ENCODE measurements at places on chromosomes 2 and 18.
A peak's percentile ranks its signal among the peaks of the same experiment; 100 is the strongest.

DNA sequence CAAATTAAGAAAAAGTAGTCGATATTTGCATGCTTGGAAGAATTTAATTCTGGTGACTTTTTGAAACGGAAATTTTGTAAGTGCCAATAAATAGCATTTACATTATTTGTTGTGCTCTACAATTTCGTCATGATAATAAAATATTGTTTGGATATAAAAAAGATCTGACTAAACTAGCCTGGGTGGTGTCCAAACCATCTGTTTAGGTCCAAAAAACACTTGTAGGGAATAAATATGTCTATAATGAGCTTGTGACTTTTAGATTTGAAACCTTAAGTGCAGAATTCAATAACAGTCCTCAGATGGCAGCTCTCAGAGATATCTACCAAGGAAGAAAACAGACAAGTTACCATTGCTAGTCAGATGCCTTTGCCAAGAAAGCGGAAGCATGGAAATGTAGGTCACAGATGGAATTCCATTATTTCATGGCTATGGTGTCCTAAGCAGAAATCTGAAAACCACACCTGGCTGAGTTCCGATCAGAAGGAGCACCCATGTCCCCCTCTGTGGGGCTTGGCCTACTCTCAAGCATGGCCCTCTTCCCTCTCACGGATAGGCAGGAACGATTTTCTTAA, 731.1 kb downstream of the RNF144A start:
- DNase-seq: no peak

DNA sequence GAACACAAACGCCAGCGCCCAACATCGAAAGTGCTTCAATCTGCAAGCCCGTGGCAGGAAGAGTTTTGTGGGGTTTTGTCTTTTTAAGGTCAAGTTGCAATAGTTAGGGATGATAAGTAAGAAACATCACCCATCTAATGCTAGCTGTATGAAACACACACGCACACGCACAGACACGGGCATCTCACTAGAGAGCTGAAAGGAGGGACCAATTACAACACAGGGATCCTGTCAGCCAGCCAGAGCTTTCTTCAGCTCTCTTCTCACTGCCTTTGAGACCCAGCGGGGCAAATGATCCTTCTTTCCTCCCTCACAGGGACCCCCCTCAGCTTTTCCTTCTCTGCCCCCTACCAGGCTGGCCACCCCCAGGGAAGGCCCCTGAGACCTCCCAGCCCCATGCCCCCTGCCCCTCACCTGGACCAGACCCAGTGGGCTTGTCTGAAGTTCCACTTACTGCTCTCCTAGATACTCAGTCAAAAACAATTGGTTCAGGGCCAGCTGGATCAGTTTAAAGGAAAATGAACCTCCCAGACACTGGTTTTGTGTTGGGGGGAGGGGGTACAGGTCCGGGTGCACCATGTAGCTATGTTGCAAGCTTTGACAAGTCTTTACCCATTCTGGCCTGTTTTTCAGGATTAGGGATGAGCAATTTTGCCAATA, 17.9 kb downstream of the CYP26B1 start:
- no peak for DNase-seq

- DNase-seq: no peak
Measured at GRCh38 chr2:229572507-229573271, 141.7 kb downstream of the DNER start.

- no peak for DNase-seq
Measured at GRCh38 chr2:215746226-215746886, 267.0 kb downstream of the MREG start.

GRCh38 chr2:41968182-41968578, 79.6 kb upstream of the PKDCC start:
- DNase-seq: no peak

DNA sequence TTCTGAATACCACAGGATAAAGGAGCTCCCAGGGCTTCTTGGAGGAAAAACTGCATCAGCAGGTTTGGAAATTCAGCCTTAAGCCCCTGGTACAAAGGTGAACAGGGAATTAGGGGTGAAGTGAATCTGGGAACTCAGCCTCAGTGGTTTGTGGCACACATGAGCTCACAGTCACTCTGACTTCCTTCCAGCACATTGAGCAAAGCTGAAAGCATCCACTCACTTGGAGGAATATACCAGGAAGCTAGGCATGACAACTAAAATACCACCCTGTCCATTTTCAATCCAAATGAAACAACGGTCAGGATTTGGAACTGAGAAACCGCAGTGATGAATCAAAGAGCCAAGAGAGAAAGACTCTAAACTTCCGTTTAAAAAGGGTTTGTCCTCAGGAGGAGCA, 216.1 kb downstream of the ICOS start:
- peak; percentile 44 for DNase-seq

- peak; percentile 34 for DNase-seq
Measured at GRCh38 chr2:241514986-241515737, 6.8 kb upstream of the STK25 start.

DNA sequence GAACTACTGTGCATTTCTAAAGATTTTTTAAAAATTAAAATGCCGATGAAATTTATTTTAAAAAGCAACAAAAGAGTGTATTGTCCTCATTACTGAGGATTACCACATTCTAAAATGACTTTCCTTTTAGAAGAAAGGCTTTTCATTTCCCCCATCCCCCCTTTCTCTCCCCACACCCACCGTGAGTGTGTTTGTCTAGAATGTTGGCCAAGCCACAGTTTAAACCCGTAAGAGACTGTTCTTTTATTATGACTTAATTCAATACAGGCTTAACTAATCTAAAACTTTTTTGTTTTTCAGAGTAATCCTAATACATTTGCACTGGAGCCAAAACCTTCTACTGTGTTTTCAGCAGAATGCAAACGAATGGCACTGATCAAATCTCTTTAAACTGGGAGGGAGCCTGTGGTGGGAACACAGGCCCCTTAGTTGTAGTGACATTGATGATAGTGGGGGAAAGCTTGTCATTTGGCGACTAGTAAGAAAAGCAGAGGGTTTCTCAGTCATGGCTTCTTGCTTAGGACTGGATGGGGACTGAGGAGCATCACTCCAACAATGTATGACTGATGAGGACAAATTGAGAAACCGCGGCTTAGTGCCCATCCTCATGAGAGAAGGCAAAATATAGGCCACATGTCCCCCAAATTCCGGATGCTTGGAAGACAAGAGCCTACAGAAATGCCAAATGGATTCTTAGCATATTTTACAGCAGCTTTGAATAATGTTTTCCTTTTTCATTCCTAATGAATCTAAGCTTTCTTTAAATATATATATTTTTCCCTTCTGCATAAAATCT, 154.0 kb upstream of the SMIM21 start:
- no peak for DNase-seq

GRCh38 chr18:55421308-55421614, 166.7 kb downstream of the TCF4 start:
- no peak for DNase-seq

- DNase-seq: no peak
Measured at GRCh38 chr2:9753665-9754531, 89.4 kb upstream of the TAF1B start.

Data from MG63 (cell line).